ENCODE measurements at places on chromosomes 16 and 17. TPM values are rescaled to one million over a fixed set of nuclear protein-coding genes. Genes with fewer than 3 reads are reported as not detected.
A peak's percentile ranks its signal among the peaks of the same experiment; 100 is the strongest.

GRCh38 chr17:8872705-8873435 is 5.4 kb upstream of the PIK3R6 start:
- H3K4me1 ChIP-seq: no peaks in the 10 kb centered on the region
- H3K27ac ChIP-seq: no peak overlapping the region
- H3K4me3 ChIP-seq: no peak overlapping the region
- no peaks in the 10 kb centered on the region for H3K27me3 ChIP-seq
- no peak for DNase-seq
- H3K36me3 ChIP-seq: no peaks in the 10 kb centered on the region

DNA sequence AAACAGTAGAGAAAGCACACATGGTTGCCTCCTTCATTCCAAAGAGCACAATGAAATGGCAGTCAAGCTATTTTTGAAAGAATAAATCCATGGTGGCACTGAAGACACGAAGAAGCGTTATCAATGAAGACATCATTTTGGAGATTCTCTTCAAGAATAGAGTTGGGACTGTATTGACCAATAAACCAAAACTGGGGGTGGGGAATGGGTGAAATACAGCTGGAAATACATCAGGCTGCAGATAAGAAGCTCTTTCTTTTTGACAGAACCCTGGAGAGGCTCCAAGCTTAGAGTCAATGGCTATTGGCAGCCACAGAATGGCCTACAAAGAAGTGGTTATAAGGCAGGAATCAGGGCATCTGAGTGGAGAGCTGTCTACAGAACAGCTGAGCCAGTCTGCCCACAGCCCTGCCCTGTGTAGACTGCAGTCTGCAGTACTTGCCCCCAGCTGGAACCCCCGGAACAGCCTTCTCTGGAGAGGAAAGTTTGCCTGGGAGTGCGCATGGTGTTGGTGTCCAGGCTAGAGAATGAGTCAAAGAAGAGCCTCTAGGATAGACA is 100.4 kb downstream of the STX8 start:
- H3K27me3 ChIP-seq: no peaks in the 10 kb centered on the region
- H3K4me3 ChIP-seq: no peak overlapping the region
- peak; percentile 14 for DNase-seq
- no peaks in the 10 kb centered on the region for H3K4me1 ChIP-seq

- no peak overlapping the region for H3K4me3 ChIP-seq
- no peak overlapping the region for H3K27ac ChIP-seq
- H3K36me3 ChIP-seq: no peaks in the 10 kb centered on the region
- H3K4me1 ChIP-seq: no peaks in the 10 kb centered on the region
- DNase-seq: no peak
These were observed 151.2 kb downstream of the TANC2 start for GRCh38 chr17:63116967-63117830.

GRCh38 chr16:51155199-51155607 is 4.1 kb upstream of the SALL1 start:
- H3K27me3 ChIP-seq: peaks cover 65% of the 10 kb centered on the region
- DNase-seq: peak; percentile 28
- H3K36me3 ChIP-seq: no peaks in the 10 kb centered on the region
- peak overlapping the region; percentile 37 for H3K27ac ChIP-seq
- H3K4me1 ChIP-seq: peaks cover 39% of the 10 kb centered on the region
- peak overlapping the region; percentile 53 for H3K4me3 ChIP-seq

GRCh38 chr16:81996664-81997509 is 14.4 kb downstream of the SDR42E1 start:
- H3K36me3 ChIP-seq: peaks cover 9% of the 10 kb centered on the region
- H3K4me3 ChIP-seq: no peak overlapping the region
- no peak for DNase-seq
- peak overlapping the region; percentile 52 for H3K27ac ChIP-seq
- H3K27me3 ChIP-seq: no peaks in the 10 kb centered on the region

- no peaks in the 10 kb centered on the region for H3K36me3 ChIP-seq
- H3K4me3 ChIP-seq: no peak overlapping the region
- no peaks in the 10 kb centered on the region for H3K4me1 ChIP-seq
These were observed 39.3 kb upstream of the TAC4 start for GRCh38 chr17:49887086-49887743.

DNA sequence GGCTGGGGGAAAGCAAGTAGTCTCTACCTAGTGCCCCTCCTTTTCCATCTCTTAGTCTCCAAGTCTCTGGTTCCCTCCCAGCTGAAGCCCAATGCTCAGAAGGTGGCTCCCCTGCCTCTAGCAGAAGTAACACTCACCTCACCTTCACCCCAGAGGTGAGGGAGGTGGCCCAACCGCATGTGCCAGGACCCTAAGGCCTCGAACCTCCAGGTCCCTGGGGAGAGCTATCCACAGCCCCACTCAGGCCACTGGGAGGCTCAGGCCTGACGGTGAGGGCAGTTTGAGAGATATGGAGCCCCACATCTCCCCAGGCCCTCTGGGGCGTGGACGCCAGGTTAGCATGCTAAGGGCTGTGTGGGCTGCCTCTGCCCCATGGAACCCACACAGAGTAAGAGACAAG is 5.8 kb downstream of the CBLN1 start:
- H3K36me3 ChIP-seq: no peaks in the 10 kb centered on the region
- H3K27ac ChIP-seq: no peak overlapping the region
- DNase-seq: no peak
- no peaks in the 10 kb centered on the region for H3K4me1 ChIP-seq
- no peak overlapping the region for H3K4me3 ChIP-seq

GRCh38 chr16:77963185-77964044 is 58.9 kb upstream of the CLEC3A start:
- H3K27ac ChIP-seq: no peak overlapping the region
- no peak for DNase-seq
- H3K4me3 ChIP-seq: no peak overlapping the region
- no peaks in the 10 kb centered on the region for H3K4me1 ChIP-seq
- H3K27me3 ChIP-seq: no peaks in the 10 kb centered on the region

DNA sequence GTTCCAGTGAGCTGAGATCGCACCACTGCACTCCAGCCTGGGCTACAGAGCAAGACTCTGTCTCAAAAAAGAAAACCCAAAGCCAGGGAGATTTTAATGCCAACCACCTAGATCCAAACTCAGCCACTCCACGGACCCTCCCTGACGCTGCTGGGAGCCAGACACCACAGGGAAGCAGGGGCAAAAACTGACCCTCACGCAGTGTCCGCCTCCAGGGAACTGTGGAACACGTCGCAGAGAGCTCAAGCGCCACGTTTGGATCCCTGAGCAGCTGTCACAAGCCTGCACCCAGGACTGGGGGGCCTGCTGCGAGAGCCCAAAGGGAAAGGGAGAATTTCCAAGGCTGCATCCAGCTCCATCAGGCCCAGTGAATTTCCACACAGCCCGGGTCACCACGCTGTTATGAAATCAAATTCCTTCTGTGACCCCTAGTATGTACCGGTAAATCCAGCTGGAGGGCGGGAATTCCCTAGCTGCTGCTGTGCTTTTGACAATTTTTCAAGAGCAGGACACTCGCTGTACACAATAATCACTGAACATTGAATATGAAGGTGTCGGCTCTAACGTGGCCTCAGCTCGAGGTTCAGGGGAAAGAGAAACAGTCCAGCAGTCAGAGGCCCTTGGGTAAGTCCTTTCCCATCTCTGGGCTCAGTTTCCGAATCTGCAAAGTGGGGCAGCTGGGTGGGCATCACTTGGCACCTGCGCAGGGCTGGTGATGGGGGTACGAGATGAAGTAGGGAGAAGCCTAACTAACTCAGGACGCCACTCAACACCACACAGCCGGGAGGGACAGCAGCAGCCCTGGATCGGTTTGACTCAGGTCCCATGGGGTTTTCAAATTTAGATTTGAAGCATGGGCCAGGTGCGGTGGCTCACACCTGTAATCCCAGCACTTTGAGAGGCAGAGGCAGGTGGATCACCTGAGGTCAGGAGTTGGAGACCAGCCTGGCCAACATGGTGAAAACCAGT is 8.6 kb downstream of the CARHSP1 start:
- peaks cover 32% of the 10 kb centered on the region for H3K36me3 ChIP-seq
- peak; percentile 76 for DNase-seq
- no peaks in the 10 kb centered on the region for H3K27me3 ChIP-seq
- H3K27ac ChIP-seq: peak overlapping the region; percentile 94

- peak overlapping the region; percentile 66 for H3K27ac ChIP-seq
- H3K4me1 ChIP-seq: peaks cover 18% of the 10 kb centered on the region
- peaks cover 27% of the 10 kb centered on the region for H3K27me3 ChIP-seq
These were observed 3.1 kb upstream of the NPW start for GRCh38 chr16:2016407-2016922.

GRCh38 chr17:43359469-43360110 is 39.2 kb upstream of the ARL4D start:
- peak overlapping the region; percentile 93 for H3K27ac ChIP-seq
- H3K4me3 ChIP-seq: peak overlapping the region; percentile 45
- no peaks in the 10 kb centered on the region for H3K36me3 ChIP-seq
- no peak for DNase-seq
- no peaks in the 10 kb centered on the region for H3K27me3 ChIP-seq

DNA sequence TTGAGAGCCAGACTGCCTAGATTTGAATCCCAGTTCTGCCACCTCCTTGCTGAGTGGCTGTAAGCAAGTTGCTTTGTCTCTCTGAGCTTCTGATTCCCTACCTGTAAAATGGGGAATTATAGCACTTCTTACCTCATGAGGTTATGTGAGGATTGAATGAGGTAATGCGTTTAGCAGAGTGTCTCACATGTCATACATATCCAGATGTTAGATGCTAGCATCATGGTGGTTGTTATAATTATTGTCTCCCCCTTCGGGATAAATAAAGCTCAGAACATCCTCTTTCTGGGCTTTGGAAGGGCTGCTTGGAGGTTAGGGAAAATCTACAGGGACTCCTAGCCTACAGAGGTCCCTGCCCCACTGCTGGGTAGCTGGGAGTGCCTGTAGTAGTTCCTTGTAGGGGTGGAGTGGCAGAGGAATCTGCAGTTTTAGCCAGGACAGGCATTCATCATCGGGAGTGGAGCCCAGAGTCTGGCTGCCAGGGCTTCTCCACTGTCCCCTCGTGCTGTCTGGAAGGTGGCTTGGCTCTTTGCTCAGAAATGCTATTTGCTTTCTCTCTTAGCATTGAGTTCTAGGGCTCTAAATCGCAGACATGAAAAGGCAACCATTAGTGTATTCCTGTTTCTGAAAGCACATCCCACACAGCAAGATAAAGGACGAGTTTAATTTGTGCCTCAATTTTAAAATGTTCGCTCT is 137.9 kb upstream of the CACNG3 start:
- peaks cover under 1% of the 10 kb centered on the region for H3K36me3 ChIP-seq
- H3K4me1 ChIP-seq: no peaks in the 10 kb centered on the region
- H3K27ac ChIP-seq: no peak overlapping the region
- H3K4me3 ChIP-seq: no peak overlapping the region
- no peak for DNase-seq

- DNase-seq: peak; percentile 56
- H3K36me3 ChIP-seq: no peaks in the 10 kb centered on the region
- peaks cover 5% of the 10 kb centered on the region for H3K4me1 ChIP-seq
- H3K27me3 ChIP-seq: no peaks in the 10 kb centered on the region
These were observed 23.0 kb upstream of the CYLD start for GRCh38 chr16:50718761-50719400.

DNA sequence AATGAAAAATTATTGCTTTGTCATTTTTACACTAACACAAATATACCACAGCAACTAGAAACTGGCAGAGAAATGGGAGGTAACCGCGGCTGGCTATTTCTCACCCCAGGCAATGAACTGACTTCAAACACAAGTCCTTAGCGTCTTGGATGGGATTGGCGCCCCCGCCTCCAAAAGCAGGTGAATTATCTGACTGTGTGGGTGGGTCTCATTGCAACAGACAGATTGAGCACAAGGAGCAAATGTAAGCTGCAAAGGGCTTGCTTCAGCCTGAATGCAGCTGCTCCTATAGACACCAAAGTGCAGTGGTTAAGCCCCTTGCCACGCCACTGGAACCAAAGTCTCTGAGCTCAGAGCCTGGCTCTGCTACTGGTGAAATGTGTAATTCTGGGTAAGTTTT is 225.0 kb downstream of the XYLT1 start:
- no peaks in the 10 kb centered on the region for H3K27me3 ChIP-seq
- no peak overlapping the region for H3K4me3 ChIP-seq
- H3K36me3 ChIP-seq: no peaks in the 10 kb centered on the region
- no peak for DNase-seq
- no peak overlapping the region for H3K27ac ChIP-seq

DNA sequence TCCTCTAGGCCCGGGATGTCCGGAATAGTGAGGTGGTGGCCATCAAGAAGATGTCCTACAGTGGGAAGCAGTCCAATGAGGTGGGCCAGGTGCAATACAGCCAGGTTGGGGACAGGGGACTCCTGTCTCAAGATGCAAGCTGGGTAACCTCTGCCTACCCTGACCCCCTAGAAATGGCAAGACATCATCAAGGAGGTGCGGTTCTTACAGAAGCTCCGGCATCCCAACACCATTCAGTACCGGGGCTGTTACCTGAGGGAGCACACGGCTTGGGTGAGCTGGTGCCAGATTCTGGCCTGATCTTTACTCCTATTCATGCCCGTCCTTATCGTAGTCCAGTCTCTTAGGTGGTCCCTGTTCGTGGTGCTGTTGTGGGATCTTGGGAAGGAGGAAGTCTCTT is 4.4 kb downstream of the TAOK2 start:
- H3K27me3 ChIP-seq: no peaks in the 10 kb centered on the region
- H3K27ac ChIP-seq: no peak overlapping the region
- peaks cover 51% of the 10 kb centered on the region for H3K36me3 ChIP-seq

GRCh38 chr17:66507982-66508760 is 205.8 kb downstream of the PRKCA start:
- no peaks in the 10 kb centered on the region for H3K27me3 ChIP-seq
- H3K36me3 ChIP-seq: no peaks in the 10 kb centered on the region
- H3K4me3 ChIP-seq: no peak overlapping the region
- H3K4me1 ChIP-seq: peaks cover 53% of the 10 kb centered on the region
- H3K27ac ChIP-seq: peak overlapping the region; percentile 75
- DNase-seq: no peak

GRCh38 chr17:68299817-68300216 is 8.5 kb downstream of the ARSG start:
- H3K27me3 ChIP-seq: no peaks in the 10 kb centered on the region
- H3K4me3 ChIP-seq: no peak overlapping the region

- no peaks in the 10 kb centered on the region for H3K27me3 ChIP-seq
- H3K27ac ChIP-seq: peak overlapping the region; percentile 52
- H3K4me3 ChIP-seq: no peak overlapping the region
- no peak for DNase-seq
These were observed 10.2 kb downstream of the IL4R start for GRCh38 chr16:27323781-27324561.

DNA sequence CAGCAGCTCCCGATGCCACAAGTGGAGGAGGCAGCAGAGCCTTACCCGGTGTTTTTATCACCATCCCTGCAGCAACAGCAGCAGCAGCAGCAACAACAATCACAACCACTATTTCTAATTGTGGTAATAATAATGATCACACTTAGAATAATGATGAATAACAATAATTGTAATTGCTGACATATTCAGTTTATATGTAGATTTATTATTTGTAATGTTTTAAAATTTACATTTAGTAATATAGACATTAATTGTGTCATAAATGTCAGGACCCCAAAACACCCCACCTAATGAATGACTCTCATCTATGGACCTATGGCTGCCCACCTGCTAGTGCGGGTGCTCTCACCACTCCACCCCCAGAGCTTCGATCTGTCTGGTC is 170.0 kb downstream of the AHSP start:
- H3K4me1 ChIP-seq: peaks cover 22% of the 10 kb centered on the region
- H3K4me3 ChIP-seq: no peak overlapping the region
- no peak for DNase-seq

- H3K27me3 ChIP-seq: no peaks in the 10 kb centered on the region
- DNase-seq: no peak
- H3K27ac ChIP-seq: peak overlapping the region; percentile 77
- peak overlapping the region; percentile 74 for H3K4me3 ChIP-seq
- H3K36me3 ChIP-seq: peaks cover 31% of the 10 kb centered on the region
- peaks cover 42% of the 10 kb centered on the region for H3K4me1 ChIP-seq
These were observed 356 bp downstream of the TUBD1 start for GRCh38 chr17:59892251-59892923.

Gene ZNF319
- total RNA-seq: not detected

Gene BRIP1
- 10.8 TPM for total RNA-seq

Data from stomach (tissue), 19 donors.